Amygdala (tissue), 56 donors: ENCODE measurements at places on chromosomes 11 and 22.

GRCh38 chr11:91904792-91905785 is 319.5 kb upstream of the FAT3 start:
- no peak for DNase-seq

DNA sequence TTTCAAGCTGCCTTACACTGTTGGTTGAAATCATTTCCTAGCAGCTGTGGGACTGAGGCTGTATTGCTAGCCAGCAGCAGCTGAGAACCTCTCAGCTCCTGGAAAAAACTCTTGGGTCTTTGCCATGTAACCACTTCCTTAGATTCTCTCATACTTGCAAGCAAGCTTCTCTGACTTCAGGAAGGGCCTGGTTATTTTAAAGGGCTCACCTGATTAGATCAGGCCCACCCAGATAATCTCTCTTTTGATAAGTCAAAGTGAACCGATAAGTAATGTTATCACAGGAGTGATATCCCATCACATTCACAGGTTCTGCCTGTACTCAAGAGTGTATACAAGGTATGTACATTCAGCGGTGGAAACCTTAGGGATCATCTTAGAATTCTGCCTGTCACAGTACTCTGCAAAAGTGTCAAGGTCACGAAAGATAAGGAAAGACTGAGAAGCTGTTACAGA is 7.4 kb upstream of the CLPB start:
- DNase-seq, result no peak

GRCh38 chr11:113279591-113279990 is 34.8 kb upstream of the TTC12 start:
- DNase-seq, result no peak

DNA sequence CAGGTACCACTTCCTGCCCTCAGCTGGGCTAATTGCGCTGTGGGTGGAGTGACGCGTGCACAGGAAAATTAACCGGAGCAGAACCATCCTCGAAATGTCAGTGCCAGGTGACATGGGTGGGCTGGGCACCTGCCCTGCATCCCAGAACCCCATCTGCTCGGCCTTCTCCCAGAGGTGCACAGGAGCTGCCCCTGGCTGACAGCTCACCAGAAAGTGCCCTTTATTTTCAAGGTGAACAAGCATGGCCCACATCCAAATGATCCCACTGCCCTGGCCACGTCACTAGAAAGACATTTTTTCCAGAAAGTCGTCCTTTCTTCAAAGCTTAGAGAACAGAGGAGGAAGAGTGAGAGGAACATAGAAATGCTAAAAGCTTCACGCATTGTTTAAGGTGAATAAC is 4.1 kb upstream of the ELFN2 start:
- no peak for DNase-seq
